ENCODE measurements at places on chromosomes 7 and 10.

DNA sequence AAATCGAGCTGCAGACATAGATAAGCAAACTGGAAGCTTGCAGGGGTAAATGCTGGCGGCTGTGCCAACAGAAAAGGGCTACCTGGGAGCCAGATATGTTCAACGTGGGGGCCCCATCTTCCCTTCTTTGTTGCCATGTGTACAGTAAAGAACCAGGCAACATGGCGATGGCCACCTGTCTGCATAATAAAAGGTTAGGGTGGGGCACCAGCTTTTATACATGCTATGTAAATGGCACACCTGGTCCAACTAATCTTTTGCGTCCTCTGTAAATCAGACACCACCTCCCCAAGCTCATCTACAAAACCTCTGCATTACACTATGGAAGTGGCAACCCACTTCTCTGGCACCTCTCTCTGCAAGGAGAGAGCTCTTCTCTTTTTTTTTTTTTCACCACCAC, 13.9 kb downstream of the BUD31 start:
- DNase-seq, result no peak

DNA sequence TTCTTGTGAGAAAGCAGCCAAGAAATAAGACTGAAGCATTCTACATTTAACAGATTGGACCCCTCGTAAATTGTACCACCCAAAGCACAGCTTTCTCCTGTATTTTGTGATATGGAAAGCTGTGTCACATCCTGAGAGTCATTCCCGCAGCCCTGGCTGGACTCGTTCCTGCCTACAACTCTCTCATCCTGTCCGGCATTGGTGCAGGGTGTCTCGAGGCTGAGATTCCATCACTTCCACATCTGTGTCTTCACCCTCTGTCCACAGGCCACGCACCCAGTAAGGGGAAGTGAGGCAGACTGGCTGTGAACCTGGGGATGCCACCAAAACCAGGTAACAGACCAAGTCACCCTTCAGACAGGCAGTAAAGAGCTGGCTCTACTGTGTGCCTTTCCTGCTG, 146.2 kb upstream of the KLF6 start:
- no peak for DNase-seq

GRCh38 chr7:77644774-77645173, 51.5 kb upstream of the RSBN1L start:
- no peak for DNase-seq

GRCh38 chr7:69108097-69108496, 490.2 kb upstream of the AUTS2 start:
- no peak for DNase-seq

DNA sequence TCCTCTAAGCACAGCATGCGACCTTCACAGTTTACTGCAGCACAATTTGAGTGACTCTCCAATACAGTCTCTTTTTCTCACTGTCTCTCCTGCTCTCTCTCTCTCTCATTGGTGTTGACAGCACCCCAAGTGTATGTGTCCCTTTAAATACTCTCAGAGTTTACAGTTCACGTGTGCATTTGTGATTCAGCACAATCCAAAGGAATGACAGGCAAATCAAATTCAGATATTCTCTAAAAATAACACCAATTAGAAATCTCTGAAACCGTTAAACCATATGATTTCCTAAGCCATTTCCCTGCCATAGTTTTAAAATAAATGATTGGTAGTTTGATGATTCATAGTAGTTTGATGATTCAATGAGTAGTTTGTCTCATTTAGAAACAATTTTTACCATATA, 104.0 kb upstream of the GAD2 start:
- DNase-seq, result no peak

GRCh38 chr7:94360926-94361325, 33.8 kb upstream of the COL1A2 start:
- DNase-seq, result no peak

GRCh38 chr10:80425901-80426300, 17.6 kb downstream of the PRXL2A start:
- no peak for DNase-seq

GRCh38 chr10:118798231-118798662, 43.5 kb upstream of the CACUL1 start:
- no peak for DNase-seq

Measured in stimulated activated CD4-positive, alpha-beta T cell treated with anti-CD3 and anti-CD28 coated beads, TNF-alpha, amount 100 ng/mL, for 1 hour (primary cell).